ENCODE measurements at places on chromosomes 16 and 17.

- DNase-seq, result no peak
Measured at GRCh38 chr16:2486645-2487516, 12.0 kb downstream of the TBC1D24 start.

GRCh38 chr17:33671491-33671890 is 378.4 kb upstream of the ASIC2 start:
- no peak for DNase-seq

DNA sequence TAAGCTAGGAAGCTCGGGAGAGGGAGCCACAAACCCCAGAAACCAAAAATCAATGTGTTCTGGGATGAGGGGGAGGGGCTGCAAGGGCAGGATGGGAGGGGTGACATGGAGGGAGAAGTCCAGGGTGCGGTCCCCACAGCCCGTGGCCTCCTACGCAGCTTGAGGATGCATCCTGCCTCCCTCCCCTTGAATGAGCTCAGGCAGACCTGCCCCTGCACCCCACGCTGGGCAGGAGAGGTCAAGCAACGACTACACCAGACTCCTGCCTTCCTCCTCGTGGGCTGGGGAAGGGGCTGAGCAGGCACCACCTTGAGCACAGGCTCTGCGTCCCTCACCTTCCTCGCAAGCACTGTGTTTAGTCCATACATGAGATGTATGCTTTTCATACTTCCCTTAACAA is 3.9 kb downstream of the ANKRD13B start:
- no peak for DNase-seq

DNA sequence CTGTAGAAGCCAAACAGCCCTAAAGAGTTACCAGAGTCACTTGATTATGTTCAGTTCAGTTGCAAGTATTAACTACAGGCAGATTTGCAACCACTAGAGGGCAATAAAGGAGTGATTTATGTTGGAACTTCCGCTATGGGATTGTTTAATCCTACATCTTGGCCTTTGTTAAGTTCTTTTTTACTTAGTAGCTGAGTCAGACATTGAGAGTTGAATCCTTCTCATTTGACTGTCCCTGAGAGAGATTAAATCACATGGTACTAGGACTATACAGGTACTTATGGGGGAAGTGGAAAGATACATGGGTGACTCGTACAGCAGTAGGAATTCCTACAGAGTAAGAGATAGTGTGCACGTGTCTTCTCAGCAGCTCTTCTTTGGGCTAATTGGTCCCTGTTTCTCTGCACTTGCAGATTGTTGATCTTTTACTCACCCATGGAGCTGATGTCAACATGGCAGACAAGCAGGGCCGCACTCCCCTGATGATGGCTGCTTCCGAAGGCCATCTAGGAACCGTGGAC is 40.3 kb downstream of the CYB561 start:
- DNase-seq, result peak; percentile 55

- DNase-seq, result peak; percentile 19
Measured at GRCh38 chr17:8894673-8895578, 27.5 kb upstream of the PIK3R6 start.

- no peak for DNase-seq
Measured at GRCh38 chr17:76139801-76140660, 1.0 kb downstream of the FOXJ1 start.

DNA sequence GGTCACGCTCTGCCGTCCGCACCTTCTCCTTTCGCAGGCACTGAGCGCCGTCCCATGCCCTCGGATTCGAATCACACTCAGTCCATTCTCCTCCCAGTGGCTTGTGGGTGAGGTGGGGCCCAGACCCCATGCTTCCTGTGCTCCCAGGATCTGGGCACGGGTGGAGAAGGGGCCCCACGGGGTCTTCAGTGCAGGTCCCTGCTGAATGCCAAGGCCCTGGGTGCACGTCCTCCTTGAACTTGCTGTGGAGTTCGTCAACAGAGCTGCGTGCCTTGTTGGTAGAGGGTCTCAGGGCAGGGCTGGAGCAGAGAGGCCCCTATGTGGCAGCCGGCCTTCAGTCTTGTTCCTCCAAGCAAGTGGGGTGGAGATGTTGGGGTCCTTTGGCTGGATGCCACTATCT is 7.3 kb upstream of the MC1R start:
- no peak for DNase-seq

- no peak for DNase-seq
Measured at GRCh38 chr16:11136600-11136999, 119.4 kb downstream of the SOCS1 start.

GRCh38 chr17:78348055-78348770 is 11.7 kb downstream of the SOCS3 start:
- no peak for DNase-seq

DNA sequence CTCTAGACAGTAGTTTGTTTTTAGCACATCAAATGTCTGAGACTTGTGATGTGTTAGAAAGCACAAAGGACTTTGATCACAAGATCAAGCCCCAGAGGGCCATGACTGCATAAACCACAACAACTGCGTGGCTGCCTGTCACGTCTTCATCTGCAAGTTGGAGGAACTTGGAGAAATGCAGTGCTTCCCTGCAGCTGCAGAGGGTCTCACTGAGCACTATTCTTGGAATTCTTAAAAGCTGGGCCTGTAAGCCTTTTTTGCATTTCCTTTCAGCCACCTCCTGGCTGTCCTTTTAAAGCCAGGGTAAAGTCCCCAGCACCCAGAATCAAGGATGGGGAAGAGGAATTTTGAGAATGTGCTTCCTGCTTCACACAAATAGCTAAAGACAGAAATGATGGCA is 431.3 kb downstream of the MAF start:
- DNase-seq, result no peak

DNA sequence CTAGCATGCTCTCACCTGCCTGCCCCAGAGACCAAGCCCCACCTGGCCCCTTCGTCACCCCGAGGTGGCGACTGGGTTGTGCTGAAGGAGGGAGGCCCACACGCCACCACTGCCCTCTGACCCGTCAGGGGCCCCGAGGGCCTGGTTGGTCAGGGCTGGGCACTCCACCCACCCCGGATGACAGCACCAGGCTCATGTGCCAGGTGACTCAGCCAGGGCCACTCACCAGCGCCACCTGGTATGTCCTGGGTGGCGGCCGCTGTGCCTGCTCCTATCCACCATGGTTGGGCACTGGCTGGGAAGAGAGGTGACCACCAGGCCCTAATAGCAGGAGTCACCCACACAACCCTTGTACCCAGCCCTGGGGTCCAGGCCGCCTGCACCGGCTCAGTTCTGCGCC is 68.9 kb downstream of the JPH3 start:
- no peak for DNase-seq

DNA sequence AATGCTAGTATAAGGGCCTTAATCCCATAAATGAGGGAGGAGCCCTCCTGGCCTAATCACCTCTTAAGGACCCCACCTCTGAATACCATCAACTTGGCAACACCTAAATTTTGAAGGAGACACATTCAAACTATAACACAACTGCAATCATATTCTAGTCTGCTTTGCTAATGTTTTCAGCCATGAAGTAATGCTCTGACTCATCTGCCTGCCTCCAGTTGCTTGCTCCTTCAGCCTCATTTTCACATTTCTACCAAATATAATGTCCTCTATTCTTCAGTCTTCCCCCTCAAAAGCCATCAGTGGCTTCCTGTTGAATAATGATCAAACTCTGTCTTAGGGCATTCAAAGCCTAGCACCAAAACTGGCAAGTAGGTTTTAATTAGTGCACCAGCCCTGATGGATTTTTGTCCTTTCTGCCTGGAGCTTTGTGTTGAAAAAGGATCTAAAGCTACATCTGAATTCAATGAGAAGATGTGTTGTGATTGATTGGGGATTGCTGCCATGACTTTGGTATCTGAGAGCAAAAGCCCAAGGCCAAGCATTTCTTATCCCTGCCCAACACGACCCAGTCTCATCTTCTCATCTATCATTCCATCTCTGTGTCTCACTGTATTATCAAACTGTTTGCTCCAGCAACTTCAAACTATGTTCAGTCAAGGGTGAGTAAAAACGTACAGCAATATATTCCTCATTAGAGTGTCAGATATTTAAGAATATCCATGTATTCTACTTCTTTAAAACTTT is 140.8 kb upstream of the ELAC2 start:
- DNase-seq, result no peak

DNA sequence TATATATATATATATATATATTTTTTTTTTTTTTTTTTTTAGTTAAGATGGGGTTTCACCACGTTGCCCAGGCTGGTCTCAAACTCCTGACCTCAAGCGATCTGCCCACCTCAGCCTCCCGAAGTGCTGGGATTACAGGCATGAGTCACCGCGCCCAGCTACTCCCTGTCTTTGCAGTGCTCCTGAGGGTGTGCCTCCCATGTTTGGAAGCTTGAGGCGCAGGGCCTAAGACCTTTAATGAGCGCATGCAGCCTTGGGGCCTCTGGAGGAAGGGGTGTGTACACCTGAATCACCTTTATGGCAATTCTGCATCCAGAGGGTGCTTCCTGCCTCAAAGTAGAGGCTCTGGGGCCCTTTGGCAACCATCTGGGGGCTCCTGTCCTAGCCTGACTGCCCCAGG is 219.4 kb upstream of the CIBAR2 start:
- DNase-seq, result no peak

- DNase-seq, result peak; percentile 72
Measured at GRCh38 chr17:50027172-50027880, 28.6 kb upstream of the ITGA3 start.

GRCh38 chr16:67847064-67847861 is at the start of gene CENPT:
TSS of gene CENPT (minus strand) at chr16:67847693. CDS start at chr16:67833859, 13,834 bp downstream.
- no peak for DNase-seq

GRCh38 chr16:3035972-3036725 is 595 bp downstream of the BICDL2 start:
- no peak for DNase-seq

GRCh38 chr17:72233986-72234385 is 113.2 kb downstream of the SOX9 start:
- no peak for DNase-seq

DNA sequence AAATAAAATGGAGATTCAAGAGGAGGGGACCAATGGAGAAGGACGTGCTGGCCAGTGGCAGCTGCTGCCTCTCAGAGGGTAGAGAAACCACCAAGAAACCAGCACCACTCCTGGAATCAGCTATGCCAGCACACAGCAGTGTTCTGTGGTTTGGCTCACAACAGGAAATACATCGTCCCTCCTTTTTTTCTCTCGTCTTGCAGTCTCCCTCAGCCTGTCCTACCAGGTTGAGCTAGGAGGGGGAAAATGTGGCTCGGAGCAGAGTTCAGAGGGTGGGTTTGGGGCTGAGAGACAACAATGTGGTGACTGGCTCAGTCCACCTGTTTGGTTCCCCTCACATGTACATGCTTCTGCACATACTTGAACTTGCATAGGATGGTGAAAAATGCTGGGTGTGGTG is 19.9 kb upstream of the SLC16A5 start:
- no peak for DNase-seq

GRCh38 chr17:27601069-27601974 is 29.7 kb upstream of the LGALS9 start:
- DNase-seq, result no peak

DNA sequence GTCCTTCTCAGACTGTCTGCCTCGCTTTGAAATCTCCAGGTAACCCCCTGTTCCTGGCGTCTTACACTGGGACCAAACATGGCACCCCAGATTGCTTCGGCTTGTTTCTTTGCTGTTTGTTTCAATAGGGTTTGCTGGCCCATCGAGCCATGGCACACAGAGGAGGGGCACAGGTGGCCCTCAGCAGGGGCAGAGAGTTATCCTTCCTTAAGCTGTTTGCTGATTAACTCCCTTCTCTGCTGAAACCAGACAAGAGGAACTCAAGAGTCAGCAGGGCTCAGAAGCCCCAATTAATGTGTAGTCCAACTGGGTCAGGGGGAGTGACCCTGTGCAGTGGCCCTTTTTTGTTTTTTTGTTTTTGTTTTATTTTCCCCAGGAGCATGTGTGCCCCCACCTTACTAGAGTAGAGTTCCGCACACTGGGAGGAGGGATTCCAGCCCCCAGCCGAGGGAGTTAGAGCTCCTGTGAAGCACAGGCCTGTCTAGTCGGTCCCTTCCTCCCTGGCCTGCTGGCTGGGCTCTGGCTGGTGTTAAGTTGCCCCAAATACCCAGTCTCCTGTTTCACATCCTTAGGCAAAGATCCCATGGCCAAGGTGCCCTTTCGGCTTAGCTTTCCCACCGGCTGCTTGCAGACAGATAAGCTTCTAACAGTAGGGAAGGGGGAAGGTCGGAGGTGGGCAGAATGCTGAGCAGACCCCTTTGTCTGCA is 39.3 kb downstream of the YPEL2 start:
- no peak for DNase-seq

- no peak for DNase-seq
Measured at GRCh38 chr16:31487720-31488467, 5.0 kb downstream of the SLC5A2 start.

- no peak for DNase-seq
Measured at GRCh38 chr16:2786061-2786825, 1.1 kb downstream of the PRSS33 start.

DNA sequence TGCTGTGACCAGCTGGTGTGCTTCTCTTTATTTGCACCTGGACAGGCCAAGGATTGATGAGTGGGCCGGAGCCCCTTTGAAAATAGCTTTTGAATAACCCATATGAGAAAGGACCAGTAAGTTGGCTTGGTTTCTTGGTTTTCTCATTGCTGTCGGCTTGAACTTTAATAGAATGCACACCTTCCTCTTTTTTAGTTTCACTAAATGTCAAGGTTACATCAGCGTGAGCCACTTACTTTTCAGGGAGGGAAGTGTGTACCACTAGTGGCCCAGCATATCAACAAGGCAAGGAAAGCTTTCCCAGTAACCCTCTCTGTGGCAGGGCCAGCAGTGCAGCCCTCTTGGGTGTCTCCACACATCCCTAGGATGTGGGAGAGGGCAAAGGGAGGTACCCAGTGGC is 433.3 kb downstream of the CA10 start:
- DNase-seq, result no peak

- no peak for DNase-seq
Measured at GRCh38 chr16:28586466-28586865, 10.4 kb downstream of the SULT1A2 start.

DNA sequence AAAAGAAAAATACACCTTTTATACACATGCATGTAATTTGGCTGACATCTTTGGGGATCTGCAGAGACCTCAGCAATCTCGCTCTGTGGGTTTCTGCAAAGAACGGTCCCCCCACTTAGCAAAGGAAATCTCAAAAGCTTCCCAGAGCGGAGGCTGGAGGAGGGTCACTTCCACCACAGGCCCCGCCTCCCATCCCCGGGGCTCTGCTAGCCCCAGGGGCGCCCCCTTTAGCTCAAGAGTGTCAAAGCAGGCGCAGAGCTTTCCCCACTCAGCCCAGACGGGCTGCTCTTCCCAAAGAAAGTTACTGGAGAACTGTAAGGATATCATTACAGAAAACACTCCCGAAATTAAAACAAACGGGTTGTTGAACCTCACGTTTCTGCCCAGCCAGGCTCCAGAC is 11.4 kb downstream of the SLC13A5 start:
- DNase-seq, result no peak

Data from GM04503 (cell line).